ENCODE measurements at places on chromosomes 11 and 22.

- no peak for DNase-seq
Observed at GRCh38 chr22:29470159-29470855, 9.7 kb upstream of the NEFH start.

DNA sequence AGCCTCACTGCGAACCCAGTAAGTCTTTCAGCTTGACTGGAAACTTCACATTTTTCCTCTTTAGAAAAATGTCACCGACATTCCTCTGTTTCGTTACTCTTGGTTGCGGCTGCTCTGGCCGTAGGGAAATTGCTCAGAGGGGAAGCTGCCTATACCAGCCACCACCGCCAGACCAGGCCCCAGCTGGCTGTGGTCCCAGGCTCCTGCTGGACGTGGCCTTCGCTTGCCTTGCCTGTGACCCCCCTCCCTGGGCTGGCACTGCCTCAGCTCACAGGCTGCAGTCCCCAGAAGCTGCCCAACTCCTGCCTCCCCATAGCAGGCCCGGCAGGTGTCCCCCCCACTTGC, 197.8 kb downstream of the MN1 start:
- no peak for DNase-seq

DNA sequence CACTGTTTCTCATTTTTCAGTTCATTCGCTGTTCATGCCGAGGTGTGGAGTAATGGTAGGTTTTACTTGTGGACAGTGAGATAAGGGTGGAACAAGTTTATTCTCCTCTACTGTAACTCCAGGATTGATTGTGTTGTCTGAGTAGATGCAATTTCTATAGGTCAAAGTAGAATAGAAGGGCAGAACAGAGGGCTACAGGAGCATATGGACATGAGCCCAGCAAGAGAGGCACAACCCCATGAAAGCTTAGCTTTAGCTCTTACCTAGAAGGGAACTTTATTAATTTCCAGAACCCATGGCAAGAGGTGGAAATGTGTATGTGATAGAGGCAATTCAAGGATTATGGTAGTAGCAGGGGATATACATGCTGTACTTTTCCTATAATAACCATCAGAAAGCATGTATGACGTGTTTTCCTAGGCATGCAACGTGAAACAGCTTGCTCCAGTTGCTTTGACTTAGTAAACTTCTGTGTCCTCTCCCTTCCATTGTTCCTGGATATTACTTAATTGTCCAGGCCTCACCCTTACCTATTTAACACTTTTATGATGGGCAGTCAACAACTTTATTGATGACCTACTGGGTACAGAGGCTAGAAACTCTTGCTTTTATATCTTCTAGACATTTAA, 13.8 kb upstream of the SLC37A2 start:
- DNase-seq = no peak

DNA sequence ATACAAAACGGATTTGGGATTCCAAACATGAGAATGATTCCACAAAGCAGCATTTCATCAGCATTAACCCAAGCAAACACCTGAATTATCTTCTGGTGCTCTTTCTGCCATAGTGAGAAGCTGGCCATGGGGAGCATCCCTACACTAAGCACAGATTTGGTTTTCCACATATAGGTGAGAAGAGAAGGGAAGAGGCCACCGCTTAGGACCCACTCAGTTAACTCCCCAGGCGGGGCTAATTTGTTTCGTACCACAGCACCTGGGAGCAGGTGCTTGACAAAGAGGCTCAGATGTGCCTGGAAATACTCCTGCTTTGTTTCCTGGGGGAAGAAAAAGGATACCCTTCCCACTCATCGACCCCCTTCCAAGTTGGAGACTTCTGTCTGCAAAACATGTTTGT, 64.2 kb downstream of the RAB30 start:
- DNase-seq = no peak
